Tibial nerve (tissue), 4 donors: ENCODE measurements at places on chromosomes 11 and 22. TPM values are rescaled to one million over a fixed set of nuclear protein-coding genes. Genes with fewer than 3 reads are reported as not detected.
A peak's percentile ranks its signal among the peaks of the same experiment; 100 is the strongest.

DNA sequence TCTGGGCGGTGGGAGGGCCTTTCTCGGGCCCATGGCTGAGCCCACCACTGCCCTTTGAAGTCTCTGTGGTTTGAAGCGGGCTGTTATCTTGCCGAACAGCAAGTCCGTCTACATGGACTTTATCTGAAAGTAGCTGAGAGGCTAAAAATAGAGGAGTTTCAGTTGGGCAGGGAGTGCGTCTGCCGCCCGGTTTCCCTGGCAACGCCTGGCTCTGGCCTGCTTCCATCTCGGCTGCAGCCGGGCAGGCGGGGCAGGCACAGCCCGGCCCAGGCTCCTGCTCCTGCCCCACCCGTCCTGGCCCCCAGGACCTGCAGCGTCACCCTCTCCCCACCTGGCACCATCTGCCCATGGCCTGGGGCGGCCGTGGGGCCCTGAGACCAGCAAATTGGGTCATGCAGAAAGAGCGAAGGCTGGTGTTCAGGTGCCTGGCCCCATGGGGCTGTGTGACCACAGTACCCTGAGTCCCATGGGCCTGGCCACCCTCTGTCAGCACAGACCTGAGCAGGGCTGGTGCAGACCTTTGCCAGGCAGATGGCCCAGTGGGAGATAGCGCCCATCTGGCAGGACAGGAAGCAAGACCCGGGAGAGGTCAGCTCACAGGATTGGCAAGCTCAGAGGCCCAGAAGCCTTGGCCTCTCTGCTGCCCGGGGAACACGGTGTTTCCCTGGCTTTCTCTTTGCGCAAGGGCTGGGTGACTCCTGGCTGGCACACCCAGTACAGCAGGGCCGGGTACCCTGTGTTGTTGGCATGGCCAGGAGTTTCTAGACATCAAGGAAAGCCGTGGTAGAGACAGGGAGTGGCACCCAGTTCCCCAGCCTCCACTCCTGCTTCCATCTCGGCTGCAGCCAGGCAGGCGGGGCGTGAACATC lies 79.1 kb upstream of the KCNQ1OT1 start:
- DNase-seq: peak; percentile 45

GRCh38 chr11:116840224-116840745 lies 2.9 kb upstream of the APOA1 start:
- DNase-seq: no peak

GRCh38 chr11:124934862-124935547 lies 842 bp downstream of the HEPACAM start:
- DNase-seq: no peak

DNA sequence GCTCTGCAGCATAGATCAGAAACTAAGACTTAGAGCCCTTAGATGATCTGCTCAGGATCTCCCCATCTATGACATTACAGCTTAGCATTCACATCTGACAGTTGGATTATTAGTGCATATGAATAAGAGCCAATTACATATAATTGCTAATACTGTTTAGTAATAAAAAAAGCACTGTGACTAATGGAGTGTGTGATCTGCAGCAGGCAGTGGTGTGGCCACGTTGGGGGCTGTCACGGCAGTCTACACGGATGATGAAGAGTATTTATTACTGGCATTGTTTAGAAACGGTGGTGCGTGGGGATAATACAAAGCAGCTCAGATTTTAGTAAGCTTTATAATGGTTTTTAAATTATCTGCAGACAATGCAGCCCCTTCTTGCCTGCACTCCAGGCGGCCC lies 93.5 kb upstream of the TIMP3 start:
- DNase-seq: no peak

DNA sequence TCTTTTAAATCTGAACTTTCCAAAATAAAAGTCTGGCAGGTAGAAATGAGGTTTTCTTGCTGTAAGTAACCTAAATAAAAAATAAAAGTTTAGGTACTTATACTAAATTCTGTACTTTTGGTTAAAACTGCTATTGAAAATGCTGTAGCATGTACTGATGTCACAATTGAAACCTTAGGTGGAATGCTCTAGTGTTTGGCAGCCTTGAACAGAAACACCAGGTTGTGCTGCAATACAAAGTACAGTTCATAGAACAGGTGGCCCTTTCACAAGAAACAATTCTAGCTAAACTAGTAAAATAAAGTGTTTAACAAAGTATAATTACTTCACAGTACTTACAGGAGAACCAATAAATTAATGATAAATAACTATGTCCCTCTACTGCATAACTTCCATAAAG lies 25.1 kb downstream of the NPAT start:
- no peak for DNase-seq

DNA sequence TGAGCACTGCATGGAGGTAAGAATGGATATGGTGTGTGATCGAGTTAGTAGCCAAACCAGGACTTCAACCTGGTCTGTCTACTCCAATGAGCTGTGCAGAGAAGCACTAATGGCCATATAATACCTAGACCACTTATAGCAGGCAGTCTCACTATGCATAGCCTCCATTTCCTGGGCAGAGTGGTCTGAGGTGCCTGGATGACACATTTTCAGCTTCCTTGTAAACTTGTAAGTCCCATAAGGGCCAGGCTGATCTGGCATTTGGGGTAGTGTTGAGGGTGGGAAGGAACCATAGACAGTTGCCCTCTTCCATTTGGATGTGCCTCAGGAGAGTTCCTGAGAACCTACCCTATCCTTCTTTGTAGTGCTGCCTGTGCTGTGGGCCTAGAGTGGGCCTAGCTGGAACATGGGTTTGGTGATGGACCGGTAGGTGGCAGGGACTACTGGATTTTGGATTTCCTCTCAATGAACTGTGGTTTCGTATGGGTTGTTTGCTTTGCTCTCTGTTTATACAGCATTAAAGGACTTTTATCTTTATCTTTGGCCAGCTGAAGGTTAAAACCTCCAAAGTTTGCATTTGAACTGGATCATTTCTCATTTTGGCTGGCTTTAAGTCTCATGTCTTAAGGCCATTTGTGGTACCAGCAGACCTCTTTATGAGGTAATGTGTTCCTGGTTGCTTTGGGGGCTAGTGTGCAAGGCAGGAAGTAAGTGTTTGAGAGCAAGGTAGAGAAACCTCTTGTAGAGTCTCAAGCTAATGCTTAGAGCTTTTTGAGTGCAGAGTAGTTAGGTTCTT lies 86.9 kb downstream of the STIM1 start:
- no peak for DNase-seq

- no peak for DNase-seq
Measured at GRCh38 chr11:119509969-119510401, 87.0 kb upstream of the THY1 start.

GRCh38 chr22:47144076-47144765 lies 381.8 kb downstream of the TBC1D22A start:
- no peak for DNase-seq

- no peak for DNase-seq
Measured at GRCh38 chr11:59189986-59190385, 18.1 kb downstream of the DTX4 start.

DNA sequence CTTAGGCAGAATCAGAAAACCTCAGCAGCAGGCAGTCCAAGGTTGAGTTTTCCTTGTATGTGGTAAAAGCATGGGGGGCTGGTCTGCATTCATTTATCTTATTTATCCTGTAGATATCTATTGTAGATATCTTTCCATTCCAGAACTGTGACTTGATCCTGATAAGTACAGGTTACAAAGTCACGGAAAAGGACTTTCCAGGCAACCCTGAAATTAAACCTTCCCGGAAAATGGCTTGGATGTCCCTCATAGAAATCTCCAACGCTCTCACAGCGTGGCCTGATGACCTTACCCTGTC lies 48.8 kb upstream of the MYO18B start:
- no peak for DNase-seq

GRCh38 chr11:134410766-134411165 lies 1.3 kb downstream of the B3GAT1 start:
- DNase-seq: no peak

DNA sequence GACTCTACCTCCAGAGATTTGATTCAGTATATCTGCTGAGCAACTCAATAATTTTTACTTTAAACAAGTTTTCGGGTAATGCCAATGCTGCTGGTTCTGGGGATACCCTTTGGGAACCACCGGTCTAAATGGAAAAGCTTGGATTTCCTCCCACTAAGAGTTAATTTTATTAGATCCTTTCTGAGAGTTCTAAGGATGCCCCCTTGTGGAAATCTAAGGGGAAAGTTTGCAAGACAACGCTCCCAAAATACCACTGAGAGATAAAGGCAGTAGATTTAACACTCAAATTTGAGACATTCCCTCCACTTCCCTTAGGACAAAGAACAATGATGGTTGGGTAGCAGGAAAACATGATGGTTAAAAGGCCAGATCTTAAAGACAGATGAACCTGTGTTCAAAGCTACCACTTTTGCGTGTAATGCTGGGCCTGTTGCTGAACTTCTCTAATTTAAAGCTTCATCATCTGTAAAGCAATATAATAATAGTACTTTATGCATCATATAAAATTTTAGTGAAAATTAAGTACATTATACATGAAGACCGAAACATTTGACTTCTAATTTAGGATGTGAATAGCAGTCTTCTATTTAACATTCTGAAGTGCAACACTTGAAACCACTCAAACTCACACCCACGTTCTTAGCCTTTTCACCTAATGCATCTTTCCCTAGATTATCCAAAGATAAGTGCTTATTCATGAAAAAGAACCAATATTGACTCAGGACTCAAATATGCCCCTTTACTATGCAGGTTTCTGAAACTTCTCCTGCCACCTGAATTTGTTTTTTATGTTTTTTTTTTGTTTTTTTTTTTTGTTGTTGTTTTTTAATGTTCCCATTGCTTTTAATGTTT lies 110.1 kb upstream of the LUZP2 start:
- no peak for DNase-seq

Gene VSIG10L2
- total RNA-seq: not detected

Gene ACTN3
- total RNA-seq: not detected

Gene B4GALNT4
- total RNA-seq: 22.2 TPM

Gene CCDC188
- total RNA-seq: 5.0 TPM

Gene MYBPC3
- total RNA-seq: 0.21 TPM

Gene RAG2
- total RNA-seq: not detected

Gene NCR3LG1
- 2.0 TPM for total RNA-seq

Gene RIMBP3B
- total RNA-seq: not detected

Gene CLMP
- total RNA-seq: 82.5 TPM

Gene SYT12
- total RNA-seq: 0.20 TPM

Gene CCDC73
- 3.3 TPM for total RNA-seq

Gene STARD10
- total RNA-seq: 31.5 TPM
